Stimulated activated CD8-positive, alpha-beta memory T cell treated with anti-CD3 and anti-CD28 coated beads, Interleukin-12 subunit alpha, Interleukin-12 subunit beta, amount 100 ng/mL, for 4 hours (primary cell): ENCODE measurements at places on chromosomes 7 and 10.

DNA sequence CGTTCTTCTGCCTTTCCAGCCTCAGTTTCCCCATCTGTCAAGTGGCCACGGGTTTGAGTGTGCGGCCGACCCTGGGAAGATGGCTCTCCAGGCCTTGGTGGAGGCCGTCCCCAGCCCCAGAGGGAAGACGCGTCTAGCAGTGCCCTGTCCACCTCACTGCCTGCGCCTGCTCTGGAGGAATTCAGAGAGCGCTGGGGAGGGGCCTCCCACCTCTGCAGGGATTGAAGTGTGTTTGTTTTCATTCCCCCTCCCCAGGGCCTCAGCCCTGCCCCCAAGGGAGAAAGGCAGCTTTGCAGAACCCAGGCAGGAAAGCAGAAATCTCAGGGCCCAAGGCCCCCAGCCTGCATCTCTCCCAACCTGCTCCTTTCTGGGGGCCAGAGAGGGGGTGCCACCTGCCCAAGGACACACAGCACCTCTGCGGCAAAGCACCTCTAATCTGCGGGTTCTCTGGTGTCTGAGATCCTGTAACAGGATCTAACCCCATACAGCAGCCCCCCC lies 91.0 kb downstream of the MICALL2 start:
- DNase-seq: no peak

GRCh38 chr10:103153302-103154197 lies 39.5 kb downstream of the NT5C2 start:
- no peak for DNase-seq

DNA sequence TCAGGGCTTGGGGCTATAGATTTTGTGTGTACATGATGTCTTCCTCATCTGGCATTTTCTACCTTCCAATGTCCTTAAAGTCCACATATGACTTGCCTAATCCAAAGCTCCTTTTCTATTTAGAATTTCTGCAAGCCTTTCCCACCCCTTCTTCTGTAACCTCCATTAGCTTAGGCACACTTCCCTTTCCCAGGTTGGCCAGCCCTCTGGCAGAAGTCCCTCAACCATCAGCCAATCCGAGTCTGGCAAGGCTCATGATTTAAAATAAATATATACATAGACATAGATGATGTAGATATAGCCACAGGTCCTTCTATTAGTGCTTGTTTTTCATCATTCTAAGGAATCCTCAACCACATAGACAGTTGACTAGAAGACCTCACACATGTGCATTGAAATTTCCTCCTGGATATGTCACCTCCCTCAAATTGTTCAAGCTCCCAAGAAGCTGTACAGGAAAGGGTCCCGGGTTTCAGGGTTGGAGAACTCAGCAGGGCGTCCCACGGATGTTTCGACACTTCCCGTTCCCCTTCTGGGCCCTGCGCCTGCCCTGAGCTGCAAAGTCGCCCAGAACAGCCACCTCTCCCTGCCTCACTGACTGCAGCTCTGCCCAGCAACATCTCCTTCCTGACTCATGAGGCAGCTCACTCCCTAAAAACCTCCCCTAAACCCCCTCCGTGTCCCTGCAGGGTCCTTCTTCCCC lies 20.4 kb upstream of the PIK3AP1 start:
- DNase-seq: no peak

- DNase-seq: no peak
These were observed 4.9 kb downstream of the PKD2L1 start for GRCh38 chr10:100325158-100325557.

DNA sequence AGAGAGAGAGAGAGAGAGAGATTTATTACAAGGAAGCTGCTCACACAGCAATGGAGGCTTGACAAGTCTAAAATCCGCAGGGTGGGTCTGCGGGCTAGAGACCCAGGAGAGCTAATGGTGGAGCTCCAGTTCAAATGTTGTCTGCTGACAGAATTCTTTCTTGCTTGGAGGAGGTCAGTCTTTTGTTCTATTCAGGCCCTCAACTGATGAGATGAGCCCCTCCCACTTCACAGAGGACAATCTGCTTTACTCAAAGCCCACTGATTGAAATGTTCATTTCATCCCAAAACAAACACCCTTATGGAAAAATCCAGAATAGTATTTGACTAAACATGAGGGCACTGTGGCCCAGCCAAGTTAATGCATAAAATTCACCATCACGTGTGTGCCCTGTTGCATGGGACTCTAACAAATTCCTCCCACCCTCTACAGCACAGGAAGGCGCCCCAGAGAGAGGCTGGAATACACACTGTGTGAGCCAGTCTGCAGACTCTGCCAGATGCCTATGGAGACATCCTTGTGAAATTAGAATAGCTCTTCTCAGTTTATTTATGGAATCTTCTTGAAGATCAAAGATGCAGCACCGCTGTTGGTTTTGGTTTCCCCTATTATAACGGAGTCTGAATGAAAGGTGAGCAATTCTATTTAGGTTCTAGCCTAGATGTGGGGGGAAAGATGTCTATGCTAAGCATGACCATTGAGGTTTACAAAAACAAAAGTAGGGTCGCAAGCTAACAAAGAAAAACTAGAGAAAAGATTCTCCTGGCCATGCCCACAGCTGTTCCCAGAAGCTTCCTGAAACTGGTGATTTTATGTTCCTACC lies 123.0 kb upstream of the SFMBT2 start:
- DNase-seq: no peak

- DNase-seq: no peak
These were observed 21.5 kb downstream of the BUB3 start for GRCh38 chr10:123175389-123176387.

GRCh38 chr10:127067542-127068194 lies 128.7 kb downstream of the INSYN2A start:
- DNase-seq: no peak

GRCh38 chr10:112631501-112632400 lies 184.7 kb downstream of the VTI1A start:
- DNase-seq: no peak

DNA sequence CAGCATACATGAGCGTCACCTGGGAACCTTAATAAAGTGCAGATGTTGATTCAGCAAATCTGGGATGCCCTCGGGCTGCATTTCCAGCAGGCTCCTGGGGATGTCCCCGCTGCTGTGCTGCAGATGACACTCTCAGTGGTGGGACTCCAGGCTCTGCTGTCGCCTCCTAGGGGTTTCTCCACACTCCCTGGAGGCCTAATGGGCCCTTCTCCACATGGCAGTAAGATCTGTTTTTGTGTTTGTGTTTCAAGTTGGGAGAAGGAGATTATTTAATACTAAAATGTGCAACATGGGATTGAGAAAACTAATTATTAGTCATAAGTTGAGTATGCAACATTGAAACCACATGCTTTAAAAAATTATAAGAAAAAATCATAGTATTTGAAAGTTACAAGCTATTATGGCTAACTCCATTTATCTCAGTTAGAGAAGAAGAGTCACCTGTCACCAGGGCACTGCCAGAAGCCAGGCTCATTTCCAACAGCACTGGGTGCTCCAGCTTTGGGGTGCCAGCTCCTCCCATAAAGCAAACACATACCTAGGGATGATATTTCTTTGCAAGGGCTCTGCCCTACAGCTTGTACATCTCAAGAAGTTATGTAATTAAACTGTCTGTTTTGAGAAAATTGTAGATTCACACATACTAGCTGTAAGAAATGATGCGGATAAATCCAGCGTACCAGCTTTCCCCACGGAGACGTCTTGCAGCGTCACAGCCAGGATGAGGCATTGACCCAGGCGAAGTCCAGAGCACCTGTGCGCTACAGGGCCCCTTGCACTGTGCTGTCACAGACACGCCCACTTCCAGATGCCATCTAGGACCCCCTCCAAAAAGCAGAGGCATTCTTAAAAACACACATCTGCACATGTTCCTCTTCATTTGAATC lies 106.4 kb downstream of the EGFR start:
- DNase-seq: no peak

DNA sequence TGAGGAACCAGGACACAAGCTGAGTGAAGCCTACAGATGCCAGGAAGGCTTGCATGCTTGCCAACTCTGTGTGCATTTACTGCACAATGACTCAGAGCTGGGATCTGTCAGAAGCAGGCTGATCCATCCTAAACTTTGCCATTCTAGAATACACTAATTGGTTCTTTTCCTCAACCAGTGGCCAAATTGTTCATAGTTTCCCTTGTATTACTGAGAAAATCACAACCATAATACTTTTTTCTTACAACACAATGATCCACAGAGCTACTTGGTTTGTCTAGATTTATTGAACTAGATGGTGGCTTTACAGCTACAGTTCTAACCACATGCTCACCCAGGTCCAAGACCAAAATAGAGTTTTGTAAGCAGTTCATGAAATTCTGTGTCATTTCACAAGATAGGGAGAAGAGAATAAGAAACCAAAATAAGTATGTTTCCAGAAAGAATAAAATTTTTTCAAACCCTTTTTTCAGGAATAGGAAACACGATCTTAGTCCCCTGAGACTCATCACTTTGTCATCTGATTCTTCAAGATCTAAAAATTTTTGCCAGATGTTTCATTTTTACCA lies 21.0 kb upstream of the LRRC17 start:
- DNase-seq: no peak

GRCh38 chr7:6020371-6021286 lies 10.5 kb upstream of the ANKRD61 start:
- DNase-seq: no peak

GRCh38 chr7:36904802-36905201 lies 180.5 kb upstream of the AOAH start:
- no peak for DNase-seq

- DNase-seq: no peak
These were observed 57.1 kb upstream of the KCTD7 start for GRCh38 chr7:66571568-66571967.

GRCh38 chr7:7098280-7098818 lies 84.0 kb upstream of the C1GALT1 start:
- no peak for DNase-seq

DNA sequence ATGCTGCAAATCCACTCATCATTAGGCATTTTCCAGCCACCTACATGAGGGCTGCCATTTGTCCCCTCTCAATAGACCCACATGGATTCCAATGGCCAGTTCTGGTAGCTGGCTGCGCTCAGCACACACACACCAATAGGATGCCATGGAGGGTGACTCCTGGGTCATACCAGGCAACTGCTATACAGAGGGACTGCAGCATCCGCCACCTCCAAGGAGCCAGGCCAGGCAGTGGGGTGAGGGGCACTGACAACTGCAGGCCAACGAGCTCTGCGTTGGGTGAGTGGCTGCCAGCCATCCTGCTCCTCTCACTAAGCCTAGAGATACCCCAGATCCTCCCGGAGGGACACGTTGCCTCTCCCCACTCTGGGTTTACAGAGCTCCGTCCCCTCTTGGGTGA lies 118.8 kb upstream of the NANOS1 start:
- no peak for DNase-seq

DNA sequence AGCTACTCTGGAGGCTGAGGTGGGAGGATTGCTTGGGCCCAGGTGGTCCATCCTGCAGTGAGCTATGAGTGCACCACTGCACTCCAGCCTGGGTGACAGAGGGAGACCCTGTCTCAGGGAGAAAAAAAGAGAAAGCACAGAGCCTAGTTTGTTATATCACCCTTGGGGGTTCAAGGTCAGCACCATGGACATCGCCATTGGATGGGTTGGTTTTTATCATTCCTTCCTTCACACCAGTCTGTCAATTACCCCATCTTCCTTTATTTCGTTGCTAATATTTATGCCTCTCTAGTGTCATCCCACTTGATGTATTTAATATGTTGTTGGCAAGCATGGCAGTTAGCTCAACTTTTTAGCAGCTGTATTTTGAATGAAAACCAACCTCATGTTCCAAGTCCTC lies 182.3 kb downstream of the NSUN6 start:
- DNase-seq: no peak

GRCh38 chr7:104341546-104341945 lies 13.1 kb downstream of the LHFPL3 start:
- no peak for DNase-seq

DNA sequence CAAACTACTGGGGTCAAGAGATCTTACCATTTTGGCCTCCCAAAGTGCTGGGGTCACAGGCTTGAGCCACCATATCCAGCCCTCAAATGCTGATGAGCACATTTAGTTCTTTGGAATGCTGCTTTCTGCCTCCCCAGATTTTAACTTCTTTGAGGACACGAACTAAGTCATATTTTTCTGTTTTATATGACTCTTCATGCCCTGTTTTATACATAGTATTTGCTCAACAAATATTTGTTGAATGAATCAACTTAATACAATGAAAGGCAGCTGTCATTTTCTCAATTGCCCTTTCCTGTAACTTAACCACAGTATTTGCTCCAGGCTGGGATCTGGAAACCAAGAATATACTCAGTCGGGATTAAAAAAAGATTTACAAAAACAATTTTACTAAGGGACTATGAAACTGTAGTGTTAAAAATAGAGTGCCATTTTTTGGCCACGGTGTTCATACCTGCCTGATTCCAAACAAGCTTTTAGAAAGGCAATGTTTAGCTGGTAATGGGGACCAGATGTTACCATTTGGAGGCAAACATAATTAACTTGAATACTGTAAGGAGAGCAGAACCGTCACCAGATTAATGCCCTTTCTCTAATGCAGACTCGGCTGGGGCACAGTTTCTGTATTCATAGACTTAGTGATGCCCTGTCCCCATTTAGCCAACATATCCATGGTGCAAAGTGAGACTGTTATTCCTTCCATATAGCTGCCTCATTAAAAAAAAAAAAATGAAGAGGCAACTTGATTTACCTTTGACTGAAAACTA lies 117.6 kb downstream of the NRP1 start:
- DNase-seq: no peak

DNA sequence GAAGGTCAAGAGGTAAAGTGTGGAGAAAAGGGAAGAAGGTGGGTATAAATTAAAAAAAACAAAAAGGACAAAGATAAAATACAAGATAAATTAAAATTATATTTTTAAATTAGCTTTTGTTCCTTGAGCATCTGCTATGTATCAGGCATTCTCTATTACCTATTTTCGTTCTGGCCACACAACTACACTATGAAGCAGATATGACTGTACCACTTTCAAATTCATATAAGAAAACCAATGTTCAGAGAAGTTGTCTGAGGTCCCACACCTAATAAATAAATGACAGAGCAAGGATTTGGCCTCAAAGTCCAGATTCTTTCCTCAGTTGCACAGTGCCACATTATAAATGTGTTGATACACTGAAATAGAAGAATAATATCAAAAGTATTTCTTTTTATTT lies 103.8 kb upstream of the PCDH15 start:
- no peak for DNase-seq

DNA sequence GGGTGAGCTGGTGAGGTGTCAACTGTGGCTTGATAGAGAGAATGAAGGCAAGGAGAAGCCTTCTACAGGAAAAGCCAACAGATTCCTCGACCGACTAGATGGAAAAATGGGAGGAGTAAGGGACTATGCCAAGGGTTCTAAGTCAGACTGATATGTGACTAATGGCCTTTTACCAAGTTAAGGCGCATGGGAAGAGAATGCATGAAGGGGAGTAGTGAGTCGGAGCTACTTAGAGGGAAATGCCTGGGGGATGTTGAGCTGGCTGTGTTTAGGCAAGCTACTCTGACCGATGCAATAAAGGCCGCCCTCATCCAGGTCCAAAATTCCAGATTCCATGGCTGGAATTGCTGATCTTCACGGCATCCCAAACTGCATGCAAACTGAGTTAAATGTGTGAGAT lies 48.2 kb downstream of the APBB1IP start:
- no peak for DNase-seq

GRCh38 chr7:153023194-153023592 lies 263.6 kb downstream of the ACTR3B start:
- DNase-seq: no peak

- no peak for DNase-seq
These were observed 153.5 kb downstream of the ELFN1 start for GRCh38 chr7:1823376-1824150.

- DNase-seq: peak; percentile 54
These were observed 67.5 kb downstream of the PFKFB3 start for GRCh38 chr10:6269953-6270867.
